AG04449 (cell line): ENCODE measurements at places on chromosomes 6 and 20.

GRCh38 chr6:124433387-124434160 is 528.7 kb upstream of the RNF217 start:
- no peak for DNase-seq

DNA sequence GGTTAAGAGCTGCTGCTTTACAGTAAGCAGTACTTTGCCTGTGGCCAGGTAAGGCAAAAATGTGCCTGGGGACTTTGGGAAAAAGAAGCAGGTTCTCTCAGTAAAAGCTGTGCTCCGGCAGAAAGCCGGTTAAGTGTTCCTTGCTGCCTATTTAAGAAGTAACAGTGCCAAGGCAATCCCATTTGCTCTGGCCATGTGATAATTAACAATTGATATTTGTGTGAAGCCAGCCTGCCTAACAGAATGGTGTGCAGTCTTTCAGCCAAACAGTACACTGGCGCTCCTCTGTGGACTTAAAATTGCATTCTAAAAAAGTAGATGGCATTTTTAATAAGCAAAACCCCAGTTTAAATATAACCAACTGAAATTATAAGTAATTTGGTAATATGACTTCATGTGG is 430.3 kb downstream of the PLCB1 start:
- DNase-seq, result no peak

GRCh38 chr6:33724102-33725023 is 12.9 kb upstream of the UQCC2 start:
- no peak for DNase-seq

- DNase-seq, result no peak
These were observed 34.9 kb upstream of the HECA start for GRCh38 chr6:139099984-139100383.

- peak; percentile 10 for DNase-seq
These were observed 25.5 kb upstream of the MAPK13 start for GRCh38 chr6:36104836-36105235.

- no peak for DNase-seq
These were observed 115.4 kb downstream of the TRIM27 start for GRCh38 chr6:28808383-28808782.

DNA sequence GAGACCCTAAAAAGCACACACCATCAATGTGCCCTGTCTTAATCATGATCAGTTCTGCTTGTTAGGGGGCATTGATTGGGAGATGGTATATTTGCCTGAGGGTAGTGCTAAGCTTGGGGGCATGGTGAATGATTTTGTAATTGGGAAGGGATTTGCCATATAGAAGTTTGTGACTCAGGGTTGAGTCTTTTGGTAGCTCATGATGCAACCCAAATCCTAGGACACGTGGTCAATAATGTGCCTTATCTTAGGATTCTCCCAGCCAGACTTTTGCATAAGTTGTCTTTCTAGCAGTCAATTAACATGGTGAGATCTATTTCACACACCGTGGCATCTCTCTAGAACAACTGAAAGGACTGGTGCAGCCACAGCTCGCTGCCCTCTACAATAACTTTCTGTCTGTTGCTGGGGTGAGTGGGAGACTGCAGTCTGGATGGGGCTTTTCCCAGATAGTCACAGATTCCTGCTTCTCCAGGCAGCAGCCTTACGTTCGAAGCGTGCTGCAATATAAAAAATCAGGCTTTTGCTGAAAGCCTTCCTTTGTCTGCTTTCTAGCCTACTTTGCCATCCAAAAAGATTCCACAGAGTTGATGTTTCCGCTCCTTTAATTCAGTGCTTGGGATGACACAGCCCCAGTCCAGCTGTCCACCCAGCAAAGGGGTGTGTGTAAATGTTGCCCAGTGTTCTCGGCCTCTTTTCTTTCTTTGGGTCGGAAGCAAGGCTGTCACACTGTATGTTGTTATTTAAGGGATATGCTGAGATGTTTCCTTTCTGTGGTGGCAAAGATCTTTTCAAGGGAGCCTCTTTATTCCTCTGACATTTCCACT is 58.9 kb downstream of the ID4 start:
- DNase-seq, result no peak

- no peak for DNase-seq
These were observed 86.1 kb downstream of the PREX1 start for GRCh38 chr20:48741669-48742068.

DNA sequence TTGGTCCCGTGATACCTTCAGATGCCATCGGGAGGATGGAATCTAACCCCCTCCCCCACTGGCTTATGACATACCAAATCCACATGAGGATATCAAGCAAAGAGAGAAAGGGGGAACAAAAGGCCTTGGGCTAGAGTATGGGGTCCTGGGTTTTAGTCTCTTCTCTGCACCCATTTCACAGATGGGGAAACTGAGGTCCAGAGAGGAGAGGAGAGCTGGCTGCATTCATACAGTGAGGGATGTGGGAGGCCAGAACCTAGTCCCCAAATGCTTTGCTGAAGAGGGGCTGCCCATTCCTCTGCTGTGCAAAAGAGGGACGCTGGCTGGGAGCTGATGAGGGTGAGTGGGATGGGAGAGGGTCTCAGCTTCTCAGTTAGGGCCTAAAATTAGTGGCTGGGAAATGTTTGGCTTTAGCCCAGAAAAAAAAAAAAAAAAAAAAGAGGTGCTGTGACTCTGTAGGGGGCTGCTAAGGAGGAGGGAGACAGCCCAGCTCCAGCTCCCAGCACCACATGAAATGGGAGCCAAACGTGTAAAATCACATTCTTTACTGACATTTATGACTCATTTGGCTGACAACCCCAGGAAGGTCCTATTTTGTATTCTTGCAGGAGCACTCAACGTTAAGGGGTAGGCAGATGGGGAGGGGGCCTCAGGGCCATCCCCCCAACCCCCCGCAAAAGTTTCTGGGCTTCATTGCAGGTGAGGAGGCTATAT is 11.9 kb downstream of the XKR7 start:
- DNase-seq, result no peak

DNA sequence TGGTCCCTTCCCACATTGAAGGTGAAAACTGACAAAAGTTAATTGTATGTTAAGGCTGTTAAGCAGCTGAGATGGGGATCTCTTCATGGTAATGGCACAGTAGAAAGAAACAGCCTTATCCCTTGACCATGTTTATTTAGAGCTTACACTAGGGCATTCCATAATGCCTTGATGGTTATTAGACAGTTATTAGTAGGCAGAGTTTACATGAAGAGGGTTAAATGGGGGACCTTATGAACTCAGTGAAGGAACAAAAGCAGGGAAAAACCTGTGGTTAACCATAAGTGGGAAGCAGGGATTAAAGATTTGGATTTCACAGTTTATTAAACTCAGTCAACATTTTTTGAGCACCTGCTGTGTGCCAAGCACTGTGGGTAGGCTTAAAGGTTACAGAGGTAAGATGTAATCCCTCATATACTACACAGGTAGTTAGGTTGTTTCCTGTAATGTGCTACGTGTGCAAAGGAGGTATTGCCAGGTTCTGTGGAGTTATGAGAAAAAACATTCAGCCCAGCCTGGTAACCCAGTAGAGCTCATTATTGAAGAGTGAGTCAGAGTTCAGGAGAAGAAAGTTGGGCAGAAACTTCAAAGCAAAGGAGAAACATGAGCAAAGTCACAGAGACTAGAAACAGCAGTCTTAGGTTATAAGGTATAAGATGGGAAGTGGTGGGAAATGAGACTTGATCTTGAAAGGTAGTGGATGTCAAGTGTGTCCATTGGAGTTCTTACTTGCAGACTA is 32.3 kb upstream of the GNRH2 start:
- DNase-seq, result peak; percentile 19

GRCh38 chr6:28867086-28867409 is 56.7 kb downstream of the TRIM27 start:
- DNase-seq, result no peak

- peak; percentile 65 for DNase-seq
These were observed 31.8 kb upstream of the GMPR start for GRCh38 chr6:16206595-16207037.

GRCh38 chr6:120411394-120411793 is 922.9 kb downstream of the TBC1D32 start:
- no peak for DNase-seq

- DNase-seq, result no peak
These were observed 354.2 kb downstream of the GRIK2 start for GRCh38 chr6:101747716-101748115.
